ENCODE measurements at places on chromosomes 1 and 21. TPM values are rescaled to one million over a fixed set of nuclear protein-coding genes. Genes with fewer than 3 reads are reported as not detected.

KLF18 gene
- total RNA-seq, result not detected

TNFRSF1B gene
- total RNA-seq, result 19.3 TPM

GUCA2B gene
- 6.7 TPM for total RNA-seq

DNA sequence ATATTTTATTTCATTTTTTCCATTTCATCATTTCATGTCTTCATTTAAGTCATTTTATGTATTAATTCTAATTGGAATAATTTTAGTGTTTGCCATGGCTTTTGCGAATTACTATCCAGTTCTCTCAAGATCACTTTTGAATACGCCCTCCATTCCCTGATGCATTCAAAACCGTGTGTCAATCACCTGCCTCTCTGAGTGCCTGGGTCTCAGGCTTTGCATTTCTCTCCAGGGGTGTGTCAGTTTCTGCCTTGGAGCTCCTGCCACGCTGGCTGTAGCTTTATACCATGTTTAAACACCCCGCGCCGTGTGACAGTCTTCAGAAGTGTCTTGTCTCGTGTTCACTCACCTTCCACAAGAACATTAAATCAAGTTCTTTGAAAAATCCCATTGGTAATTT, 7.4 kb upstream of the DNMT3L start:
- no peak for DNase-seq

- DNase-seq, result no peak
These were observed 39.9 kb upstream of the RGL1 start for GRCh38 chr1:183764981-183765380.

GRCh38 chr1:24189528-24189927, 2.4 kb upstream of the IFNLR1 start:
- DNase-seq, result no peak

- DNase-seq, result no peak
These were observed 2.0 kb upstream of the ZNF678 start for GRCh38 chr1:227561241-227561907.

GRCh38 chr1:25615563-25616094, 962 bp upstream of the MAN1C1 start:
- no peak for DNase-seq

GRCh38 chr1:42817976-42818375, 779 bp upstream of the SVBP start:
- DNase-seq, result no peak

DNA sequence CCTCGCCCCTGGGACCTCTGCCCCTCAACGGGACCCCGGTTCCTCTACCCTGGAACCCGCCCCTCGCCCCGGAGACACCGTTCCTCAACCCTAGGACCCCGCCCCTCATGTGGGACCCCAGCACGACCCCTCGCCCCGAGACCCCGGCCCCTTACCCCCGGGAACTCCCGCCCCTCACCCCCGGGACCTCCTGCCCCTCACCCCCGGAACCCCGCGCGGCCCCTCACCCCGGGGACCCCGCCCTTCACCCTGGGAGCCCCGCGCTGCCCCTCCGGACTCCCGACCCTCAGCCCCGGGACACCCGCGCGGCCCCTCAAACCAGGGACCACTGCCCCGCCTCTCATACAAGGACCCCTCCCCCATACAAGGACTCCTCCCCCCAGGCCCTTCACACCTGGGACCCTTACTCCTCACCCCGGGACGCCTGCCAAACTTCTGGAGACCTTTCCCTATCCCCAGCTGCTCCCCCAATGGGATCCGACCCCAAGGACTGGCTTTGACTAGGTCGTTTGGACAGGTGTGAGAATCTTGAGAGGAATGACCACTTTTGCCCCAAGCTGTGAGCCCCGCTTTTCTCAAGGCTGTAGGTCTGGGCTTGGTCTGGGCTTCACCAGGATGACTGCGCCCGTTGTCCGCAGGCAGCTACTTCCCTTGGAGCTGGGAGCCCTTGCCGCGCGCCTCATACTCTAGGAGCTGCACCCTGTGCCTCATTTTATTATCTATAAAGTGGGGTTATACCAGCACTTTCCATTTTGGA, 843 bp downstream of the DIP2A start:
- DNase-seq, result peak; percentile 81

GRCh38 chr21:44867999-44868700, 5.3 kb downstream of the PTTG1IP start:
- DNase-seq, result peak; percentile 60

Measured in sigmoid colon (tissue), 7 donors.